Activated effector memory CD4-positive, alpha-beta T cell treated with Interleukin-2 at 50 U/mL for 16 hours (primary cell): ENCODE measurements at places on chromosomes 1 and 21.

GRCh38 chr1:219931033-219931432 is 2.7 kb upstream of the SLC30A10 start:
- no peak for DNase-seq

- DNase-seq, result no peak
Measured at GRCh38 chr1:8517661-8518489, 200.0 kb downstream of the SLC45A1 start.

DNA sequence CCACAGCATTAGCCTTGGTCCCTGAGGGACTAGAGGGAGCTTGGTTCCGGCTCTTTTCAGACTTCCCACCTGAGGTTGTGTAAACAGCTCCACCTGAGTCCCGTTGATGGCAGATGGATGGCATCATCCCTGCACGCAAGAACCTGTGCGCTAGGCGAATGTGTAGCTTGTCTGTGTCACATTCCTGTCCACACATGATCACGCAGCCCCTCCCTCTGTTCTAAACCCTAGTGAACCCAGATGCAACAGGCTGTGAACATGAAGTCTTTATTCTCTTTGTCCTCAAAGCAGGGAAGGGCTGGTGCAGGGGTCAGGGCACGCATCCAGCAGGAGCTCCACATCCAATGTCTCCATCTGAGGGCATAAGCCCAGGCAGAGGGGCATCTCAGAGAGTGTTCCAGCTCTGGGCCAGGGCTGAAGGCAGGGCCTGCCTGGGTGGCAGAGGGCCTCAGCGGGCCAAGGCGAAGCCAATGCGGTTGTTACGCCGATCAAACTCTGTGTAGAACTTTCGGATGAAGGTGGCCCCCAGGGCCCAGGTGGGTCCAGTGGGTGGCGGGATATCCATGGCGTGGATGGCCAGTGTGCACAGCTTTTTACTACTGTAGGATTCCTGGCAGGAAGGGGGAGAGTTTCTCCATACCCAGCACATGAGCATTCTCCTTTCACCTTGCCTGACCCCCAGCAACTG is 2.9 kb upstream of the ETNK2 start:
- no peak for DNase-seq

GRCh38 chr1:229433364-229434004 is 410 bp downstream of the ACTA1 start:
- no peak for DNase-seq

DNA sequence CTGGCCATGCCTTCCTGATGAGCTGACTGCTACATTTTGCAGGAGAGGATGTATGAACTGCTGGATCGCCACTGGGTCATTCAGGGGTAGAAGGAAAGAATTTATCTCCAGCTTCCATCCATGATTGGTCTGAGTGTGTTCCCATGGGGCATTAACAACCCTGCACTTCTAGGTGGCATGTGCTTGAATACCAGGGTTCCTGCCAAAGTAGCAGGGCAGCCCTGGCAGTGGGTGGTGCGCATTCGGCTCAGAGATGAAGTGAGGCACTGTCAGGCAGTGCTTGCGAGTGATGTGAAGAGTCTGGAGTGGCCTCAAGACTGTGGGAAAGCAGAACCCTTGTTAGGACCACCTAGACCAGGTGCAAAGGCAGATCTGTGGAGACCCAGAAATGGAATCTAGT is 294.9 kb downstream of the ASTN1 start:
- DNase-seq, result no peak

GRCh38 chr1:37851782-37852210 is 7.6 kb downstream of the MTF1 start:
- DNase-seq, result no peak

DNA sequence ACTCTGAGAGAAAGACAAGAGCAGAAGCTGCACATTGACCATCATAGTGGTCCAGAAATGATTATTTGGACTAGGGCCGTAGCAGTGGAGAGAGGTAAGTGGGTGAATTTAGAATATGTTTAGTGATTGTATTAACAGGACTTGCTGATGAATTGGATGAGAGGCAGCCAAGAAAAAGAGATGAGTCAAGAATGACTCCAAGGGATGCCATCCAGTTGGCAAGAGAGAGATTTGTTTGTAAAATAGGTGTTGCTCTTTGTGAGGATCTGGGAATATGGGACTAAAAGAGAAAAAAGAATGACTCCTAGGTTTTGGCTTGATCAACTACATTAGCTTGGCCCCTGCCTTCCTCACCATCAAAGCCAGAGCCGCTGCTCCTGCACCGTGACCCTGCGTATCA is 54.2 kb upstream of the ARTN start:
- no peak for DNase-seq

DNA sequence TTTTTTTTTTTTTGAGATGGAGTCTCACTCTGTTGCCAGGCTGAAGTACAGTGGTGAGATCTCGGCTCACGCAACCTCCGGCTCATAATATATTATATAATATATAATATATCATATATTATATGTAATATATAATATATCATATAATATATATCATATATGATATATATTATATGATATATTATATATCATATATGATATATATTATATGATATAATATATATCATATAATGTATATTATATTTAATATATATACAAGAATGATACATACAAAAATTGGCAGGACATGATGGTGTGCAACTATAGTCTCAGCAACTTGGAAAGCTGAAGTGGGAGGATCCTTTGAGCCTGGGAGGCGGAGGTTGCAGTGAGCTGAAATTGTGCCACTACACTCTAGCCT is 1725.5 kb downstream of the MRPL39 start:
- no peak for DNase-seq

DNA sequence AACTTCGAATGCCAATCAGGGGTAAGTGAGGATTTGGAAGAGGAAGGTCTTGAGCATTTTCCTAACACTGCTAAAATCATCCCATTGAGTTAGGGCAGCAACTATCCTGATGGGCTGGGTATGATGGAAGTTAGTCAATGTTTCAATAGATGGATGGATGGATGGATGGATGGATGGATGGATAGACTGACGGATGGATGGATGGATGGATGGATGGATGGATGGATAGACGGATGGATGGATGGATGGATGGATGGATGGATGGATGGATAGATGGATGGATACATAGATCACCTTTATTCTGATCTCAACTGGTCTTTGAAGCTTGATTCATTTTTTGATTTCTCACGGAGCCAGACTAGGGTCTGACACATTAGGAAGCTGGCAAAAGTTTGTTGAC is 2.3 kb upstream of the CLDN14 start:
- DNase-seq, result no peak

DNA sequence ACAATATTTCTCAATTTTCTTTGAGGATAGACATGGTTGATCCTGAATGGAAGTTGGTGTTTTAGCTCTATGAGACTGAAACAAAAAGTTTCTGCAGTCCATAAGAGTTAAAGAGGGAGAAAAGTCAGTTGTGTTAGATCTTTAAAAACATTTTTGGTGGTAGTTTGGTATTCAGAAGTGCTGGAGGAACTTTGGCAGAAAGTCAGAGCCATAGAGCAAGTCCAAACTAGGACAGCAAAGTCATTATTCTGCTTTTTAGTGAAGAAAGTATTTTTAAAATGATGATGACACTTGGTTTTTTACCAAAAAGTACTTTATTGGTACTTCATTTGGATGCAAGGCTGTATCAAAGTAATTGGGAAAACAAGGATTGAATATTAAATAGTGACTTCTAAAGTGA is 41.8 kb downstream of the FNBP1L start:
- no peak for DNase-seq

- no peak for DNase-seq
Measured at GRCh38 chr1:63317817-63318152, 4.6 kb upstream of the FOXD3 start.
